Liver (tissue), 10 donors: ENCODE measurements at places on chromosomes 5 and 9.
A peak's percentile ranks its signal among the peaks of the same experiment; 100 is the strongest.

DNA sequence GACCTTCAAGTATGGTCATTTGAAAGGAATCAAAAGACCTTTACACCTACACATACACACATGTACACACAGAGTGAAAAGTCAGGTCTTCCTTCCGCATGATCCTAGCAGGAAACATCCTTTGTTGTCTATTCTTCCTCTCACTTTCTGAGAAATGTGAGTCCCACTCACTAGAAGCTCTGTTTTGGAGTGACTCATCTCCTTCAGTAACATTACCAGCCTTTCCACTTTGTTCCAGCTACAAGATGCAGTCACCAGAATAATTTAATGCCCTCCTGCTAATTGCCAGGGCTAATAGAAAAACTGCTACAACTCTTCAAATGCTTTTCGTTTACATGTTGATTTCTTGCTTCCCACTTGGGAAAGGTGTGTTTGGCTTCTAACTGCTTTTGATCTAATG is 417.3 kb downstream of the RASEF start:
- no peaks in the 10 kb centered on the region for H3K27me3 ChIP-seq
- no peaks in the 10 kb centered on the region for H3K4me1 ChIP-seq
- DNase-seq, result no peak
- no peaks in the 10 kb centered on the region for H3K36me3 ChIP-seq

DNA sequence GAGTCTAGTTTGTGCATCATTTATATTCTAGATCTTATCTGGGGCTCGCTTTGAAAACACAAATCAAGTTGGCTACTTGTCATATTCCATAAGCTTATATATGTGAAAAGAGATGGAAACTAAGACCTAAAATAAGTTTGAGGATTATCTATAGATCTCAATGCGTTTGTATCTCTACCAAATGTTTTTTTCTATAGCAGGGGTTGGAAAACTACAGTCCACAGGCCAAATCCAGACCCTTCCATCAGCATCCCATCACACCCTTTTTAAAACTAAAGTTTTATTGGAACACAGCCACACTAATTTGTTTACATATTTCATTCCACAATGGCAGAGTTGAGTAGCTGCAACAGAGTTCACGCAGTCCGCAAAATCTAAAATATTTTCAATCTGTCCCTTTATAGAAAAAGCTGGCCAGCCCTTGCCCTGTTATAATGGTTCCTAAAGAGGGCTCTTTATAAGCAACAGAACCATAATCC is 230.0 kb downstream of the ADAMTSL1 start:
- H3K27me3 ChIP-seq, result no peaks in the 10 kb centered on the region
- no peak for DNase-seq
- H3K36me3 ChIP-seq, result no peaks in the 10 kb centered on the region
- H3K4me1 ChIP-seq, result no peaks in the 10 kb centered on the region

- no peaks in the 10 kb centered on the region for H3K27me3 ChIP-seq
- H3K27ac ChIP-seq, result no peak overlapping the region
- H3K36me3 ChIP-seq, result no peaks in the 10 kb centered on the region
- H3K4me1 ChIP-seq, result peaks cover 18% of the 10 kb centered on the region
- DNase-seq, result no peak
- H3K4me3 ChIP-seq, result no peak overlapping the region
These were observed 1.2 kb downstream of the CDHR2 start for GRCh38 chr5:176550275-176550831.

DNA sequence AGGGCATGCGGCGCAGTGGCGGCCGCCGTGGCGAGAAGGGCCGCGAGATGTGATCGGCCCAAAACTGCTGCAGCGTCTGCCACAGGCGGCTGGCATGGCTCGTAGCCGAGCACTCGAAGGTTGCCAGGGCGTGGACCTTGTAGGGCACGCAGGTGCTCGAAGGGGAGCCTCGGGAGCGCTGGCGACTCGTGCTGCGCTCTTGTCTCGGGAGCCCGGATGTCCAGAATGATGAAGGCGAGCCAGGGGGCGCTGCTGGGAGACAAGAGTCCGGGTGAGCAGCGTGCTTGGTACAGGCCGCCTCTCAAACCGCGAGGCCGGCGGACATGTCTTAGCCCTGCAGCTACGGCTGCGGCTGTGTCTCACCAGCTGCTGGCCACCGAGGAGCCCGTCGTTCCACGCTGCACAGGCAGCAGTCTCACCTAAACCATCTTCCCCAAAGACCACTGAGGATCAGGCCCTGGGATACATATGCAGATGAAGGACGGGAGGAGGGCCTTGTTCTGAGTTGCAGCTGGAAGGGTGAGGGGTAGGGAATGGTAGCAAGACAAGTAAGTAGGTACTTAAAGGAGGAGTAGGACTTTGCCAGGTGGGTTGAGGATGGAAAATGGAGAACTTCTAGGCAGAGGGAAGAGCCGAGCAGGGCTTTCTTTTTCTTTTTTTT is 1.7 kb downstream of the CBY3 start:
- no peaks in the 10 kb centered on the region for H3K27me3 ChIP-seq
- peaks cover 33% of the 10 kb centered on the region for H3K4me1 ChIP-seq
- DNase-seq, result peak; percentile 85
- no peaks in the 10 kb centered on the region for H3K36me3 ChIP-seq
- H3K27ac ChIP-seq, result peak overlapping the region; percentile 97
